ENCODE measurements at places on chromosomes 2 and 18. TPM values are rescaled to one million over a fixed set of nuclear protein-coding genes. Genes with fewer than 3 reads are reported as not detected.

Gene CYS1
- 9.7 TPM for total RNA-seq

Gene GPBAR1
- not detected for total RNA-seq

Gene SH3RF3
- total RNA-seq: 6.3 TPM

Gene SPC25
- 13.1 TPM for total RNA-seq

Gene MRO
- 1.3 TPM for total RNA-seq

All from camera-type eye (tissue), 1 donor.